Kidney capillary endothelial cell (primary cell): ENCODE measurements at places on chromosomes 13 and 19.
A peak's percentile ranks its signal among the peaks of the same experiment; 100 is the strongest.

- no peak for DNase-seq
Observed at GRCh38 chr13:37202264-37202663, 96.8 kb upstream of the CSNK1A1L start.

DNA sequence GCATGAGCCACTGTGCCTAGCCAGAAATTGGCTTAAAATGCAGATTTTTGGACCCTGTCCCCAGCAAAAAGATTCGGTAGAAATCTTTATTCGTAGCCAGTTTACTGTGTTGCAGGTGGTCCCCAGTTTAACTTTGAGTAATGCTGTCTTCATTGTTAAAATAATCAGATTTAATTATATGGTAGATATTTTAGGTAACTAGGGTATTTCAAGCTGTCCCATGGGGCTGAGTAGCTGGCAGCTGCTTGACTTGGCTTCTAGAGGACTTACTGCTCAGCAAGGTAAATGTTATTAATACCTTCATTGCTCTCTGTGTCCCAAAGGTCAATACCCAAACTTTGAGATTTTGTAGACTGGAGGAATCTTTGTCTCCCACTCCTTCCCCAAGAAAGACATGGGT, 21.1 kb downstream of the LSM14A start:
- DNase-seq = no peak

- no peak for DNase-seq
Observed at GRCh38 chr13:50122455-50122854, 107.2 kb downstream of the KCNRG start.

- no peak for DNase-seq
Observed at GRCh38 chr13:34546344-34547250, 395.5 kb upstream of the NBEA start.

GRCh38 chr19:19661675-19662251, 1.7 kb downstream of the ATP13A1 start:
- no peak for DNase-seq

DNA sequence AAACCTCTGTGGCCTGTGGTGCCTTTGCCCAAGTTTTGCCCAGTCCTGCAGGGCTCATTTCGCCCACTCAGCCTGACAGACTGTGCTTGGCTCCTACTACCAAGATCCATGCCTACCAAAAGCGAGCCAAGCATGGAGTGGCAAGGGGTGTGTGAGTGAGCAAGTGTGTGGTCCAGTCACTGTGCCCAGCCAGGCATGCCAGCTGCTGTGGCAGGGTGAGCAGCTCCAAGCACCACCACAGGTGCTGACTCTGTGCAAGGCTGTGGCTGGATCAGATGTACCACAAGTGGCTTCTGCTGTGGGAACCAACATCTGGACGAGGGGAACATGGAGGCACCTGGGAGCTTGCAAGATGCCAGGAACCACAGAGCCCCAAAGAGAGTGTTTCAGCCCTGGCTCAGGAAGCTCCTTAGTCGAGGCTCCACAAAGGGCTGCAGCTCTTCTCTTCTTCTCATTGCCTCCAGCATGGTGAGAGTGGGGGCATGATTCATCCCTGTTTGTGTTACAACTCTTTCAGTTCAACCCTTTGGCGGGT, 1564.2 kb upstream of the MIR17HG start:
- no peak for DNase-seq

GRCh38 chr13:95601906-95602305, 42.6 kb downstream of the DZIP1 start:
- no peak for DNase-seq

DNA sequence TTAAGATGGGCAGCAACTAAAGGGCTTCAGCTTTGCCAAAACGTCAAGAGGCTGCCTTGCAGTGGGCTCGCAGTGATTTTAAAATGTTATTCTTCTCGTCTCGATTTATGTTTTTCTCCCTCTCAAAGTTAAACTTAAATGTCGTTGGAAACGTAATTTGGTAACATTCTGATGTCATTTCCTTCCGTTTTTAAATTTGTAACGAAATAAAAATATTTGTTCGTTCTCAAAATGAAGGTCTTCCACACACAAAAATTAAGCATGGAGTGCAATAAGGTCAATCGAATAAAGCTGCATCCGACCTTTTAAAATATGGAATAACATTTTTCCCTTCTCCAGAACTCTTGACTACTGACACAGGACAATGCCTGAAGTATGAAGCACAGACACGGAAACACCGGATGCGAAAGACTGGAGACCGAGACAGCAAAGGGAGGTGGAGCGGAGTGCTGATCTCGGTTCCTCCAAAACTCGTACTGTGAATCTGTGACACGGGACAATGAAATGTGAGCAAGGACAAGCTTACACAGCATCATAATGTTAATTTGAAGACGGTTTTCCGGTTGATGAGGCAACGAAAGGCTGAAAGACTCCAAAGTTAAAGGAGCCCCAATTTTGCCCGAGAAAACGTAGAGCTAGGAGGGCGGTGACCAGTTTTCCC, 850 bp downstream of the MTMR6 start:
- DNase-seq = peak; percentile 33

- DNase-seq = no peak
Observed at GRCh38 chr19:28313633-28314032, 899.3 kb downstream of the UQCRFS1 start.
